Airway epithelial cell (primary cell): ENCODE measurements at places on chromosomes 6 and 20. TPM values are rescaled to one million over a fixed set of nuclear protein-coding genes. Genes with fewer than 3 reads are reported as not detected.

GOPC gene
- total RNA-seq = 21.3 and 28.6 TPM in 2 replicates

COL9A3 gene
- total RNA-seq = 0.21 and 2.6 TPM in 2 replicates

C20orf144 gene
- not detected in 2 replicates for total RNA-seq

OPRM1 gene
- 0.42 TPM in 1 of 2 replicates, not detected in the other for total RNA-seq

FAM83D gene
- total RNA-seq = 32.0 TPM in 2 replicates

GPX5 gene
- not detected in 2 replicates for total RNA-seq

KHDRBS2 gene
- not detected in 2 replicates for total RNA-seq

MYB gene
- 1.6 and 3.9 TPM in 2 replicates for total RNA-seq

CST4 gene
- not detected in 2 replicates for total RNA-seq

RAB32 gene
- total RNA-seq = 42.1 and 47.6 TPM in 2 replicates

LPA gene
- not detected in 2 replicates for total RNA-seq

TINAG gene
- total RNA-seq = not detected in 2 replicates

ZNF334 gene
- total RNA-seq = 1.3 and 2.0 TPM in 2 replicates

PTCRA gene
- not detected in 2 replicates for total RNA-seq

FABP7 gene
- total RNA-seq = not detected in 2 replicates

SNPH gene
- total RNA-seq = 3.6 and 5.8 TPM in 2 replicates

SUMO4 gene
- total RNA-seq = 0.21 TPM in 1 of 2 replicates, not detected in the other

CDH26 gene
- total RNA-seq = 1.2 and 2.0 TPM in 2 replicates

PCSK2 gene
- total RNA-seq = not detected in 2 replicates

SOBP gene
- total RNA-seq = 0.19 and 0.99 TPM in 2 replicates

ABRACL gene
- 78.3 and 79.0 TPM in 2 replicates for total RNA-seq

SLC26A8 gene
- not detected in 2 replicates for total RNA-seq

SMOC2 gene
- 0.33 and 1.1 TPM in 2 replicates for total RNA-seq

PKIB gene
- total RNA-seq = 4.1 and 4.9 TPM in 2 replicates

GGTLC1 gene
- not detected in 2 replicates for total RNA-seq

TUBB1 gene
- total RNA-seq = not detected in 2 replicates

TJAP1 gene
- total RNA-seq = 13.2 and 15.1 TPM in 2 replicates

TP53TG5 gene
- not detected in 2 replicates for total RNA-seq

ZNF217 gene
- total RNA-seq = 17.8 and 20.5 TPM in 2 replicates

AHCY gene
- 255 and 273 TPM in 2 replicates for total RNA-seq

MOG gene
- total RNA-seq = not detected in 2 replicates

SLC32A1 gene
- not detected in 2 replicates for total RNA-seq

SLC35D3 gene
- total RNA-seq = not detected in 2 replicates

PSORS1C2 gene
- total RNA-seq = 0.14 and 0.33 TPM in 2 replicates

ADRM1 gene
- 252 and 281 TPM in 2 replicates for total RNA-seq

SLC16A10 gene
- under 0.01 and 0.09 TPM in 2 replicates for total RNA-seq

SOX4 gene
- total RNA-seq = 18.0 and 26.9 TPM in 2 replicates

OCSTAMP gene
- total RNA-seq = not detected in 2 replicates

AVP gene
- not detected in 2 replicates for total RNA-seq

GABRR1 gene
- not detected in 2 replicates for total RNA-seq

GJA10 gene
- total RNA-seq = not detected in 2 replicates

FAM83C gene
- total RNA-seq = 1.2 and 3.2 TPM in 2 replicates

LY86 gene
- not detected in 2 replicates for total RNA-seq

TCF21 gene
- total RNA-seq = 0.07 TPM in 1 of 2 replicates, not detected in the other

SLC2A4RG gene
- 88.0 and 107 TPM in 2 replicates for total RNA-seq

ADGRF5 gene
- under 0.01 TPM in 1 of 2 replicates, not detected in the other for total RNA-seq

HLA-DPA1 gene
- total RNA-seq = not detected in 2 replicates

SLC17A9 gene
- total RNA-seq = 0.78 and 1.6 TPM in 2 replicates

LY6G6C gene
- 1.5 and 3.7 TPM in 2 replicates for total RNA-seq

C20orf204 gene
- total RNA-seq = 0.14 and 0.74 TPM in 2 replicates

FAM162B gene
- 0.14 TPM in 1 of 2 replicates, not detected in the other for total RNA-seq

ZNF311 gene
- 0.92 and 1.1 TPM in 2 replicates for total RNA-seq

NKAIN2 gene
- not detected in 2 replicates for total RNA-seq

ESR1 gene
- 0.07 TPM in 1 of 2 replicates, not detected in the other for total RNA-seq
